ENCODE measurements at places on chromosomes 3 and 15.

GRCh38 chr3:123757281-123757940, 126.7 kb downstream of the MYLK start:
- DNase-seq, result peak; percentile 76

DNA sequence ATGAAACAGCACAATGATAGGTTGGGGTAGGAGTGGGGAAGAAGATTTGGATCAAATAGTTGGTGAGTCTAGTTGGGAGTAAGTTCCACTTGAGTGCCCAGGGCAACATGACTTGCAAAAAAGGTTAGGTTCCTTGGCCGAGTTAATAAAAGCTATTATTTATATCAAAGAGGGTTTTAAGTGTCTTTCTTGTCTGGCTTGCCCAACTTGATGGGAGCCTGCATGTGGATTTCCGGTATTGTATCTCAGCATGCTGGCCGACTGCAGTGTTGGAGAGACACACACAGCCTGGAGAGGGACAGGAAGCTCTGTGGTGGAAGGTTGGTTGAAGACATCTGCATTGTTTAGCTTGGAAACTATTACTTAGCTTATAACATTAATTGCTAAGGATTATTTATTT, 449.5 kb upstream of the TBL1XR1 start:
- DNase-seq, result no peak

GRCh38 chr3:124793054-124793739, 62.9 kb downstream of the UMPS start:
- no peak for DNase-seq

GRCh38 chr3:33155301-33155700, 41.5 kb downstream of the CRTAP start:
- DNase-seq, result no peak

DNA sequence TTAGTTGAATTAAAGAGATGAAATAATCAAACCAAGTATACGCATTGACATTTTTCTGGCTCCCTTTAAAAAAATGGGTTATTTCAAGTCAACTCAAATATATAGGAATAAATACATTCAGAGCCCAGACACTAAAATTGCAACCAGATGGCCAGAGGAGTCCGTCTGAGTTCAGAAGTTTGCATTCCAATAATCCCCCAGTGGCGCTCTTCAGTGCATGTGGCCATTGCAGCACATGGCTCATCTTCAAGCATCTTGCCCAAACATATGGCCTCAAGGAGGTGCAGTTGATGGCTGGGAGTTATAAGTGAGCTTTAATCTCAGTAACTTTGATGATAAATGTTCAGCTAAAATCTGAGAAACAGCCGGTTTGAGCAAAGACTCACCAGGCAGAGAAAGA, 295.8 kb upstream of the LRRN1 start:
- no peak for DNase-seq

- DNase-seq, result no peak
These were observed 18.4 kb upstream of the NR1I2 start for GRCh38 chr3:119763466-119763865.

GRCh38 chr15:73398861-73399260, 30.1 kb upstream of the HCN4 start:
- DNase-seq, result no peak

DNA sequence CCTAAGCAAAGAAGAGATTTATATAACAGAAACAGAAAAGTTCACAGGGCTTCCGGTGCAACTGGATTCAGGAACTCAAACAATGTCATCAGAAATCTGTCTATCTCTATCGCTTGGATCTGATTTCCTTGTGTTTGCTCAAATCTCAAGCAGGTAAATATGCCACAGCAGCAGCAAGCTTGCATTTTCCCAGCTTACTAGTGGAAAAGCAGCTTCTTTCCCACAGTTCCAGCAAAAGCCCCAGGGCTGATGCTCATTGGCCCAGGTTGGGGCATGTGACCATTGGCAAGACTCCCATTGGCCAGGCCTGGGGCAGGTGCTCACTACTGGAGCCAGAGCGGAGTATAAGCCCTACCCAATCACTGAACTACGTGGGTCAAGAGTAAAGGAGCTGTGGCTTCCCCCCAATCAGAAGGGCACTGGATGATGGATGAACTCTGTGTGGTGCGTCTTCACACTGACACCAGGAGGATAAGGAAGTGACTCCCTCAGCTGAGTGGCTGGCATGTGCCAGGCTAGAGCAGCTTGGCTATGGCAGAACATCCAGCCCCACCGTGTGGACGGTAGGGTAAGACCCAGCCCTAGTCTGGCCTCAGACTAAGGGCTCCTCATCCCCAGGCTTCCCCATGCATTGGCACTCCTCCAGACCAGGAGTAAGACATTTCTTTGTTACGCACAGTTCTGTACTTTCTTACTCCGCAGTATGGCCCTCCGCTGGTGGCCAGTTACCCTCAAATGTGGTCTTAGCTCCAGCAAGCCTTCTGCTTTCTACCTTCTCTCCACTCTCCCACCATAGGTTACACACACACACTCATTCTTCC, 13.1 kb upstream of the VIPR1 start:
- DNase-seq, result no peak

- DNase-seq, result no peak
These were observed 451.5 kb downstream of the FGF12 start for GRCh38 chr3:192275741-192276355.

DNA sequence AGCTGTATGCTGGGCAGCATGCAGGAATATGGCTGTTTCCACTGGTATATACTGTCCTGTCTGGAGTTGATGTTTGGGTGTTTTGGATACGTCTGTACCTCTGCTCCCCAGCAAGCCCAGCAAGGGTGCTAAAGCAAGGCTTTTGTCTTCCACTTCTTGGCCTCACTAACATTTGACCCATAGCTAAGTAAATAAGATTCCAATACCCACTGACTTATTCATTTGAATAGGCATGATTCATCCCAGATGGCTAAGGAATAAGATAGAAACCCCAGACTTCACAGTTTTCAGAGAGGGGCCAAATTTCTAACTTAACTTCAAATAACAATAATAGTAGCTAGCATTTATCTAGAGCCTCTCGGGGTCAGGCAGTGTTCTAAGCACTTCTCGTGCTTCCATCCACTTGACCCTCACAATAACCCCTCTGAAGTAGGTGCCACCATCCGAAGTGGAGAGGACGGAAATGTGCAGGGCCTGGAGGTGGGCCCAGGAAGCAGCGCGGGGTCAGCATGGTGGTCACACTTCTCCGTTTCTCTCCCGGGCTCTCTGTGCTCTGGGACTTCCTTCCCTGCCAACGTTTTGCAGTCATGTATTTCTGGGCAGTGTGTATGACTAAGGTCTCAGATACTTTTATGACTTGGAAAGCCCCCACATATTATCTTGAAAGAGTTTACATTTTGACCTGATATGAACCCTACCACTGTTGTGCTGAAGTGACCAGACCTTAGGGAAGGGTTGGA, 39.3 kb downstream of the LRRK1 start:
- no peak for DNase-seq

DNA sequence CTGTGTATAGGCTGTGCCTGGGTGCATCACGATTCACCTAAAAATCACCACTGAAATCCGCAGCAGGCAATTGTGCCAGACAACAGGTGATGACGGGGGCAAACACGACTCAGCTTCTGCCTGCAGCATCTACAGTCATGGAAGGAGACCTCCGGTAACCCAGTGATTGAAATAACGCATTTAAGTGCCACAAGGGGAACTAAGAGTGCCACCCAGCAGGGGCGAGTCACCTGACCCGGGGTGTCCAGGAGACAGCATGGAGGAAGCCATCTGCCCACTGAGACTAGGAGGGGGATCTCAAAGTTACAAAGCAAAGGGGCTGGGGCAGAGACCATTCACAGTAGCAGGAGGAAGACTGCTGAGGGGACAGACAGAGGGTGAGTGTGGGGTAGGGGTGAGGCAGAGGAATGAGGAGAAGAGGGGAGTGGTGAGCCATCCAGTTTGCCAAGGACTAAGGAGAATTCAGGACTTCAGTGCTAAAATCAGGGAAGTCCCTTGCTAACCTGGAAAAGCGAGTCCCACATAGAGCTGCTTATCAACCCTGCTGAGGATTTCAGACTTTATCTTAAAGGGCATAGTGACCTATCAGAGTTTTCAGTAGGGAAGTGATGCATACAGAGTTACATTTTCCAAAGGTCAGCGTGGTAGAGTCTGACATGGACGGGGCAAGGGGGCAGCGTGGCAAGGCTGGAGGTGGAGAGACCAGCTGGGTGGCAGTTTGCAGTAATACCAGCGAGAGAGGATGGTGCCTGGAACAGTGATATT, 256.7 kb upstream of the HES1 start:
- DNase-seq, result no peak

DNA sequence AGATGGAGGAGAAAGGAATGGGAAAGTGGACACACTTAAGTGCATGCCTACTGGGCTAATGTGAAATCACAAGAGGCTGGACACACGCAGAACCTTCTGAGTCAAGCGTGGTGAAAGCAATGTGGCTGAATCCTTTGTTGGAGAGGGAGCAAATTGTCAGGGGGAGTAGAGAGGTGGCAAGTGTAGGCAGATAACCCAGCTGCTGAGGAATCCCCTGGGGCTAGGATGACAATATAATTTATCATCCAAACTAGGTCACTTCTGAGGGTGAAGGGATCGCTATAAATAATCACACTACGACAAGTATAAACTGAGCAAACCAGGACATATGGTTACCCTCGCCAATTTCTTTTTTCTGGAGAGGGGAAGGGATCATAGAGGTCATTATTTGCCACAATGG, 28.7 kb downstream of the TAMM41 start:
- DNase-seq, result no peak

DNA sequence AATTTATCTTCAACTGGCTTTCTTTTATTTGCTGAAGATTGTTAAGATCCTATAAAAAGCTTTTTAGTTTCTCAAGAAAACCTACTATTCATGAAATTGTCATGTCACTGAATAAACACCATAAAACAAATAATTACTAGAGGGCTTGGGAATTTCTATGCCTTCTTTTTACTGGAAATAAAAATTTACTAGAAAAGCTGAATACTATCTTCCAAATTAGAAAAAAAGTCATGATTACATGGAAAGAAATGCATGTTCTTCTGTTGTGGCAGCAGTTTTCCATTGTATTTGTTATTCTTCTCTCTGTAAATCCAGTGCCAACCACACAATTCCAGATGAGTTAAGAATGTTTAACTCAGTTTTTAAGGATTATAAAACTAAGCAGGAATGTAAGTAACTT, 153.8 kb downstream of the RAP2B start:
- no peak for DNase-seq

- DNase-seq, result no peak
These were observed 416.0 kb downstream of the OCA2 start for GRCh38 chr15:27683121-27683520.

DNA sequence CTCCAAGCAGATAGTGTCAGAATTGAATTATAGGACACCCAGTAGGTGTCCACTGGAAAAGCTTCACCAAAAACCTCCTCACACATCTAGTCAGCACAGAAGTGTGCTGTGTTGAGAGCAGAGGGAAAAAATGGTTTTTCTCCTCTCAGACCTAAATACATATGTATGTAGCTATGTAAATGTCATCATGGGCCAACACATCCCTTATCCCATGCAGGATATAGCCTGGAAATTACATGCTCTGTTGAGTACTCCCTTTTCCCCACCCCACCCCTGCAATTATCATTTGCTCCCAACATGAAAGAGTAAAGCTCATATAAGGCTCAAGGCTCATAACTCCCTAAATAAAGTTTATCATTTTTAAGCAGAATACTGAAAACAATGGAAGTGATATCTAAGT, 35.7 kb downstream of the DLG1 start:
- no peak for DNase-seq

DNA sequence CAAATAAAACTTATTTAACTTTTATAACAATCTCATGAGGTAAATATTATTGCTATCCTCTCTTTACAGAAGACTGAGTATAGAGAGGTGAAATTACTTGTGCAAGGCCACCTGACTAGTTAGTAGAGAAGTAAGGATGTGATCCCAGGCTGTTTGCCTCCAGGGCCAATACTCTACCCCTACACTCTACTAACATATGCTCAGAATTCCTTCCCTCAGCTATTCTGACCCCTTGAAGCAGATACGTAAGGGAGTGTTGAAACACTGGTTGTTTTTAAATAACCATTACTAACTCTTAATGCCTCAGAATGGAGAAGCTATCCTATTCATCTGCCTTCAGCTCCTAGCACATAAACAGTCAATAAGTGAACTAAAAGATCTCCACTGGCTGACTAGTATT, 24.1 kb downstream of the CSTA start:
- DNase-seq, result no peak

DNA sequence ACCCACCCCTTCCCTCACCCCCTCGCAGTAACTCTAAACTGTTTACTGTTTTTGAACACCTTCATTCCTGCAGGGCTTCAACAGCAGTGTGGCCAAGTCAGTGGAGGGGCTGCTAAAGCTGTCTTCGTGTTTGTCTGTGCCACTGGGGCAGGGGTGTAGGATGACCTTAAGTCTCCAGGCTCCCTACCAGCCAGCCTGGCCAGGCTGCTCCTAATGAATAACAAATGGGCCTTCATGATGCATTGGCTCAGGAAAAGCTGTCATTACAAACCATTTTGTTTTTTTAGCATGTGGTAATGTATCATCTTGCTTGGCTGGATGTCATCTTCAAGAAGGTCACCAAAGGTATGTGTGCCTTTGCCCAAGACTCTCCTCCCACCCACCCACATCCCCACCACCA, 372.2 kb upstream of the WNT5A start:
- DNase-seq, result no peak

DNA sequence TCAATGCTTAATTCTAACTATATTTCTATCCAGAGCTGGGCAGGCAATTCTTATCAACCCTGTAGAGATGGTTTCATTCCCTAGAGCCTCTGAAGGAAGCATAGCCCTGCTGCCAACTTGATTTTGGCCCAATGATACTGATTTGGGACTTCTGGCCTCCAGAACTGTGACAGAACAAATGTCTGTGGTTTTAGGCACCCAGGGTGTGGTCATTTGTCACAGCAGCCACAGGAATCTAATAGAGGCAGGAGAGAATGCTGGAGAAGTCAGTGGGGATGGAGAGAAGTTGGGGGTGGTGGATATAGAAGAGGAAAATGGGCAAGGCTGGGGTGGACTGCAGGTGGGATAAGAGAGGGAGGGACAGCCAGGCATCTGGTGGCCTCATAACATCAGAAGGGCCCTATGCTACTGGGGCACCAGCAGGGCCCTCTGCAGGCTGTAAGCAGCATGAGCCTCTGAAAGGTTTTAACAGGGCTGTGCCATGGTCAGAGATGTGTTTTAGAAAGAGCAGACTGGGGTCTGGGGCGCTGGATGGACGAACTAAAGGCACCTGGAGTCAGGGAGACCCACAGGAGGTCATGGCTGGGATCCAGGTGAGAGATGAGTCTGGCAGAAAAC, 19.8 kb downstream of the MRPS11 start:
- no peak for DNase-seq

GRCh38 chr3:458653-459310, 262.2 kb downstream of the CHL1 start:
- DNase-seq, result no peak

GRCh38 chr3:123755085-123755484, 129.0 kb downstream of the MYLK start:
- DNase-seq, result no peak

DNA sequence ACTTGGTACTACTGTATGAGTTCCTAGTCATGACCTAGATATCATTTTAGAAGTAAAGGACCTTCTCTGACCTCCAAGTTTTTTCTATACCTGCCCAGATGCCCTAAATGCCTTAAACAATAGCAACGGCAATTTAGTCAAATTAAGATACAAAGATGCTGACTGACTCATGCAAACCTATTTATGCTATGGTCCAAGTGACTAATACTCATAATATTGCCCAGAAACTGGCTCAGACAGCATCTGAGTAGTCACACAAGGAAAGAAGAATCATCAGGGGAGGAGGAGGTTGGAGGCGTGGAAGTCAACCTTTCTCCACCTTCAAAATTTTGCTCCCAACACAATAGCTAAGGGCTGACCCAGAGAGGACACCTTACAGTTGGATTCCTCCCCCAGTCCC, 6.8 kb downstream of the FYCO1 start:
- DNase-seq, result no peak

GRCh38 chr3:59654123-59654479, 604.3 kb upstream of the CFAP20DC start:
- DNase-seq, result peak; percentile 88
